Stimulated activated CD8-positive, alpha-beta memory T cell treated with anti-CD3 and anti-CD28 coated beads, Interleukin-4, amount 100 ng/mL, for 48 hours (primary cell): ENCODE measurements at places on chromosomes 1 and 21.

DNA sequence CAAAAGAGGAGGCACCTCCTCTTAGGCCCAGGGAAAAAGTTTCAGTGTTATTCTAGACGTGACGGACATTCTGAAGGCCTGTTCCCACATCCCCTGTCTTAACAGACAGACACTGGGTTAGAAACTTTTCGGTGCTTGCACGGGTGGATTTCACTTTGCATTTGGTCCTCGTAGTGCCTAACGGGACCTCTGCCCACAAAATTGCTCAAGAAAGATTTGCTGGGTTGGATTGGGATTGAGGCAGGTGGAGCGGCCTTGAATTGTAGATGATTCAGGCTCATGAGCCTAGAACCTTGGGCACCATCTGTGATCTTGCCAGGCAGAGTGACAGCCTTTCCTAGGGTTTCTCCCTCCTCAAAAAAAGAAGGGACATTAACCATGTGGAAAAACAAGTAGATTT lies 2.8 kb downstream of the PLA2G5 start:
- no peak for DNase-seq

DNA sequence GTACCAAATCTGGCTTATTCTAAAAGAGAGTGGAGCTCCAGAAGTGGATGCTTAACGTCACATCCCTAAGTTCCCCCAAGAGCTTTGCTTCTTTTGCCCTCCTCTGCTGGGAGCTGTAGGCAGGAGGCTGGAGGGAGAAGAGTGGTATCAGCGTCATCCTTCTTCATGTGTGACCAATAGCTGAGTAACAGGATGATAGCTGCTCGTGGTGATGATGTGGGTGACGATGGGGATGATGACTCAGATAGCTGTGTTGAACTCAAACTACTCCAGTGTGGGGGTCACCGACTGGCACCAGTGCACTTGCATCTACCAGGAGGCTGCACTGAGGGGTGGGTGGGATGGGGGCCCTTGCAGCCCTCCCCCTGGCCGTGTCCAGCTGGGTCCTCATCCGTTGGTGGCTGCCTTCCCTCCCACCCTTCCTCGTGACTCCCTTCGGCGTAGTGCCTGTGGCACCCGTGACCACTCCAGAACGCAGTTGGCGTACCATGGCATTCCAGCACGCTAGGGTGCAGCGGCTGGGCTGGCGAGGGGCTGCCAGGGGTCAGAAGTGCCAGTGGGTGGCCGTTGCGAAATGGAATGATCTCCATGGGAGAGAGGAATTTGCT lies 1.1 kb downstream of the IGFN1 start:
- peak; percentile 68 for DNase-seq

DNA sequence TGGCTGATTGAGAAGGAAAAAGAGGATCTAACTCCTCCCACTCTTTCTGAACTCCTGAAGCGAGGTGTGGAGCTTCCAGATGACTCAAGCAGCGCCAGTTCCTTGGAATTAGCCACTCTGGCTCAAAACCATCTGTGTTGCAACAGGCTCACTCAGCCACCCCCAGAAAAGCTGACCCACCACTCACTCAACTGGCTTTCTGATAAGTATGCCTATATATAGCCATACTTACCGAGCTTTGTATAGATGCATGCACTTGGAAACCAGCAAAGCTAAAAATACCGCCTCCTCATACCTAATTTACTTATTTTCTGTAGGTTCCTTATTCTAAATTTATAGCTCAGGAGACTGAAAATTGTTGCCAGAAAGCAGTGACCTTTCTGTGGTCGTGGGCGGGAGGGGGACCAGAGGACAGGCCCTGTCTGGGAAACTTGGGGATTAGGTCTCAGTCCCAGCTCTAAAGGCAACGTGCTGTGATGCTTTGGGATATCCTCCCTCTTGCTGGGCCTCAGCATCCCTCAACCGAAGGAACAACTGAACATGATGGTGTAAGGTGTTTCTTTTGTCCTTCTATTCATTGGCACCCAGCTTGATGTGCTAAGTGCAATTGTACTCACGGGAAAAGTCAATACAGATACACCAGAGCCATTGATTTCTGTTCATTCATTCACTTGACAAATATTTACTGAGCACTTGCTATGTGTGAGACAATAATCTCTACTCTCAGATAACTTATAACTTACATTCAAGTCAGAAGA lies 65.7 kb downstream of the NENF start:
- no peak for DNase-seq

GRCh38 chr1:203152158-203153034 lies 23.2 kb downstream of the MYBPH start:
- no peak for DNase-seq

GRCh38 chr1:221286399-221286798 lies 407.2 kb downstream of the HLX start:
- DNase-seq: no peak

DNA sequence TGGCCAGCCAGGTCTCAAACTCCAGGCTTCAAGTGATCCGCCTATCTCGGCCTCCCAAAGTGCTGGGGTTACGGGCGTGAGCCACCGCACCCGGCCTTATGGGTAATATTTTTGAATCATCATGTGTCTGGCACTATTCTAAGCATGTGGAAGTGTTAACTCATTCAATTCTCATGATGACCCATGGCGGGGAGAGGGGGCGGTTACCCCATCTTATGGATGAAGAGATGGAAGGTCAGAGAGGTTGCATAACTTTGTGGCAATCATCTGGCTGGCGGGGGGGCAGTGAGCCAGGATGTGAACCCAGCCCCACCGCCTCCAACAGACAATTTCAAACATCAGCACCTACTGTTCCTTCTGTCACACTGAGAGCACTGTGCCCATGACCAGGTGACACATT lies 11.5 kb upstream of the TAS1R2 start:
- no peak for DNase-seq

DNA sequence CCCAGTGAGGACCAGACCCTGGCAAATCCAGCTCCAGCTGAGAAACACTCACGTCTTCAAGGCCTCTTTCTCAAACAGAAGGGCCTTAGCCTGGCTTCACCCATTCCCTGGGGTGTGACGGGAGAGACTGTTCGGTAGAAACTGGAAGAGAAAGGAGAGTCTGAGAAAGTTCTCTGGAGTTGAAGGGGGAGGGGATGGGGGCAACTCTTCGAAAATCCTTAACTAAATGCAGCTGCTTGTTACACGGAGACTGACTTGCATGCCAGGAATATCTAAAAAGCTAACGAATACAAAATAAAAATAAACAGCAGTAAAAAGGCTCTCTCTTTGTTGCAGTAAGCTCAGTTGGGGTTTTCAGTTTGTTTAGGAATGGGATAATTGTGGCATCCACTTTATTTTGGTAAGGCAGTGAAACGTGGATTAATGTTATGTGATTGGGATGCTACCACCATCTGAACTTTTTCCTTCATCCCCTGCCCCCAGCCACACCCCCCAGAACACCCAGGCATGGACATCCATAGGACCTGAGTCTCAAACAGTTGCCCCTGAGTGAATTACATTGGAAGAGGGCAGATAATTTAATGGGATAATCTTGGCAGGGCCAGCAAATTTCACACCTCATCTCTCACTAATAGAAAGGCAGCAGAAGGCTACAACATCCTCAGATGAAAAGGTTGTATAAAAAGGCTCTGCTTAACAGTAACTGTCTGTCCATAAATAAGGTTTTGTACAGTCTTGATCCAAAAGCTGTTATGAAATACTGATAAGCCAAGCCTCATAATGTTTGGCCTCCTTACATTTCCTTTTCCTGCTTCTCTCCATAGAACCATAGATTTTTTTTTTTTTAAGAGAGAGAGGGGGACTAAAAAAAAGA lies 5.8 kb downstream of the ROR1 start:
- DNase-seq: no peak

GRCh38 chr1:233295237-233295974 lies at the start of gene PCNX2:
PCNX2 (minus strand) TSS chr1:233295725; CDS start chr1:233295478, 247 bp downstream.
- DNase-seq: peak; percentile 80

GRCh38 chr1:188590641-188591040 lies 1761.9 kb downstream of the PLA2G4A start:
- no peak for DNase-seq

DNA sequence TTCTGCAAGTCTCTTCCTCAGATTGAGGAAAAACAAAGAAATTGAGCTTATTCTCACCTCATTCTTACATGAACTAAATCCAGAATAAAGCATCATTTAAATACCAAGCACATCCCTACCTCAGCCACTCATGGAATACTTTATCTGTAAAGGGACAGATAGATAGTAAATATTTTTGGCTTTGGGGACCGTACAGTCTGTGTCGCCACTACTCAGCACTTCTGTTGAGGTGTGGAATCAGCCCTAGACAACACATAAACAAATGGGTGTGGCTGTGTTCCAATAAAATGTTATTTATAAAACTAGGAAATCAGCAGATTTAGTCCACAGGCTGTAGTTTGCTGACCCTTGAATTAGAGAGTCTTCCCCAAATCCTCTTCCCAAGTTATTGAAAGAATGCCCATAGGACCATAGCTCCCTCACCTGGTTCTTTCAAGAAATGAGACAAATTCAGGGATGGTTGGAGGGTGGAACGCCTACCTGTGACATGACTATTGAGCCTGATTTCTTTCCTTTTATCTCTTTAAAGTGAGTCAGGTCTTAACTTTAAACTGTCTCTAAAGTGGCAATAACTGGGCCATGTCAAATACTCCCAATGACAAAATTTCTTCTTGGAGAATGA lies 878.5 kb downstream of the USP25 start:
- no peak for DNase-seq

DNA sequence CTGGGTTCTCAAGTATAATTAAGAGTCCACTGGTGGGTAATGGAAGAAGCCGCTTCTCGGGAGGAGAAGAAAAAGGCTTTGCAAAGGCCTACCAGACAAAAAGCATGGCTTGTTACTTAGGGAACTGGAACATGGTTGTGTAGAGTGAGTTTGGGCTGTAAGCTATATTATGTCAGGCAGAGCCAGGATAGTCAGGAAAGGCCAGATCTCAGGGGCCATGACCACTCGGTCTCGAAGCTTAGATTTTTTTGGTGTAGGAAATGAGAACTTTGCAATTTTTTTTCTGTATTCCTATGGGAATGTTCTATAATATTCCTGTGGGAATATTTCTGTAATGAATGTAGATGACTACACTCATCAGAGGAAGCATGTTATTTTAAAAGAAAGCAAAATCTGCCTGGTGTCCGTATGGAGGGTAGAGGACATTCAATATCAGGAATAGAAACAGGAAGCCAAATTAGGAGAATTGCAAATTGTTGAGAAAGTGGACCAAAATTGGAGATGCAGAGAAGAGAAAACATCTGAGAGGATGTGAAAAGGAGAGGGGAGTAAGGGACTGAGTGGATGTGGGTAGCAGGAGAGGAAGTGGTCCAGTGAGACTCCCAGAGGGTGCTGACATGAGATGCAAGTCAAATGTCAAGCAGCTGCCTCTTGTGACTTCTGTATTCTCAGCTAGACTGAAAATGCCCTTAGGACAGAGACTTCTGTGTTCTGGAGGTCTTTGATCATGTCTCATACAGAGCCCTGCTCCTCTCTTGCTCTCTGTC lies 45.2 kb upstream of the HAO2 start:
- no peak for DNase-seq

GRCh38 chr21:32332463-32332951 lies 33.9 kb downstream of the MRAP start:
- no peak for DNase-seq

- DNase-seq: no peak
Measured at GRCh38 chr1:179995576-179995975, 41.0 kb downstream of the CEP350 start.

DNA sequence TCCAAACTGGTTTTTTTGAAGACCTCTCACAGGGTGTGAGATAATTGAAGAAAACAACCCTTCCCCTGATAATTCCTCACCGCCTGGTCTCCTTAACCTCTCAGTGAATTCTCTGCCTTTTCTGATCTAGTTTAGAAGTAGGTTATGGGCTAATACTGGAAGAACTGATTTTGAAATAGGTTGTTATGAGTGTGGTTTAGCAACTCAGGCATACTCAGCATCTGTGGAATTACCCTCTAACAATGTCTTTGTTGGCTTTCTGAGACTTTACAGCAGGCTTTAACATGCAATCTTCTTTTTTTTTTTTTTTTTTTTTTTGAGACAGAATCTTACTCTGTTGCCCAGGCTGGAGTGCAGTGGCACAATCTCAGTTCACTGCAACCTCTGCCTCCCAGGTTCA lies 10.3 kb upstream of the PLD5 start:
- DNase-seq: no peak

- no peak for DNase-seq
Measured at GRCh38 chr1:85478366-85478765, 13.4 kb upstream of the DDAH1 start.

- peak; percentile 45 for DNase-seq
Measured at GRCh38 chr1:11571906-11572616, 82.2 kb downstream of the FBXO2 start.

GRCh38 chr1:93689521-93690223 lies 8.0 kb upstream of the BCAR3 start:
- no peak for DNase-seq

- DNase-seq: no peak
Measured at GRCh38 chr1:222521299-222522104, 26.4 kb downstream of the HHIPL2 start.

- no peak for DNase-seq
Measured at GRCh38 chr1:175480343-175480822, 263.0 kb downstream of the TNR start.

DNA sequence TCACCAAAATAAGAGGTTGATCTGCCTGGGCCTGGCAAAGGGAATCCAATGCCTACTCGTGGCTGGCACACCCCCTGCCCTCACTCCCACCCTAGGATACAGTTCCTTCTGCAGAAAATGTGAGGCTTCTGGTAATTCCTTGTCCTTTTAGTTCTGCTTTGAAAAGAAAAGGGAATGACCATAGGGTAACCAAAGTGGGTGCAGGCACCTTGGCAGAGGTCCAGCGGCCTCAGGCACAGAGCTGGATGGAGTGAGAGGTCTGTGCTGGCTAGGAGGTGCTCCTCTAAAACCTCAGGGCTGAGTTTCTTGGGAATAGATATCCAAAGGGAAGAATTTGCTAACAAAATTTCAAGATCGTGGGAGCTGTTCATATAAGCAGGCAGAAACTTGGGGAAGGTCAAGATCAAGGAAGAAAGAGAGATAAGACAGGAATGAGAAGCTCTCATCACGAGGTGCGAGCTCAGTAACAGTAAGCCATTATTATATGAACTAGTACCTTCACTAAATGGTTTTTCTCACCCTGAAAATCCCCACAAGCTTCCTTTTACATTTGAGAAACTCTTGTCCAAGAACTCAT lies 293.1 kb upstream of the LYPLAL1 start:
- no peak for DNase-seq
